ENCODE measurements at places on chromosomes 3 and 15. TPM values are rescaled to one million over a fixed set of nuclear protein-coding genes. Genes with fewer than 3 reads are reported as not detected.

The BCL2A1 gene
- 18.5 TPM for total RNA-seq

The LRRC49 gene
- total RNA-seq = 4.9 TPM

The SPCS1 gene
- 167 TPM for total RNA-seq

The SCAANT1 gene
- not detected for total RNA-seq

The AHSG gene
- not detected for total RNA-seq

The HIGD2B gene
- not detected for total RNA-seq

The SKOR1 gene
- total RNA-seq = 0.05 TPM

The ROPN1 gene
- total RNA-seq = not detected
